ENCODE measurements at places on chromosomes 7 and 10.

GRCh38 chr7:42096681-42097561 is 140.1 kb downstream of the GLI3 start:
- DNase-seq = no peak

- no peak for DNase-seq
Measured at GRCh38 chr10:113060201-113061053, 110.4 kb downstream of the TCF7L2 start.

DNA sequence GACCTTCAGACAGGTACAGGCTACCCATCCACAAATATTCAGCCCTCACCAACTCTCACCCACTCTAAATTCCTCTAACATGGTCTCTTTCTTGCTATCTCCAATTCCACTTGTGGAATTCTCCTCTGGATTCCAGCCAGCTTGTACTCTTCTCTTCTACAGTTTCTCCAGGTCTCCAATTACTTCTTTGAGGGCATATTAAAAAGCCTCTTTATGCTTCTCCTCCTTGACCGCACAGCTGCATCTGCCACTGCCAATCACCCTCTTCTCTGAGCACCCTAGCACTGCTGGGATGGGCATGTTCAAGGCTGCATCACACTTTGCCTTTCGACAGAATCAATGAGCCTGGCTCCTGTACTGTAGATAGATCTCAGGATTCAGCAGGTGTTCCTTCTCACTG is 101.5 kb upstream of the ANKRD1 start:
- DNase-seq = no peak

DNA sequence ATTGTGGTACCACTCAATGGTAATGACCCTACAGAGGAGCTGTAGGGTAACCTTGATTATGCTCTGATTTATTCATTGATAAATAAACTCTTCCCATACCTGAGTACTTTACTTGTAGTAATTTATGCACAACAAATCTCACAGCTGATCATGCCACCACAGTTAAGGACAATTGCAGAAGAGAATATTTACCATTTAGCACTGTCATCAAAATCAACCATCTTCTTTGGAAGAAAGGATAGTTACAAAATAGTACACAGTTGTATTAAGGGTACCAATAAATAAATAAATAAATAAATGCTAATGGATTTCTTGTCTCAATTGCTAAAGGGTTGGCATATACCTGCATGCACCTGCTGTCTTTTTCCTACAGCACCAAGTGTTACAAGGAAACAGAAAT is 97.6 kb upstream of the PDE1C start:
- DNase-seq = no peak

DNA sequence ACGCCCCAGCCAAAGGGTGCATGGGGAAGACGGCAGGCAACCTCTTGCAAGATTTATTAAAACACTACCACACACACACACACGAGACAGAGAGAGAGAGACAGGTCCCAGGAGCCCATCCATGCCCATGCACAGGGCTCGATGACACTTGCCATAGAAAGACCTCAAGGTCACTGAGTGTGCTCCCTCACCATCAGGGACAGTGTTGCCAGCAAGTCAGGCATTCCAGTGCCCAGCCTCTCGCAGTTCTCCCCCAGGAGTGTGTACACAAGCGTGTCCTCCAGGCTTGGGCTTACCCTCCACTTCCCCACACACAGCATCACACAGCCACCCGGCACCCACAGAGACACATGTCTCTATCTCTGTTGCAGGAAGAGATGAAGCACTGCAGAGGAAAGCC is 46.8 kb upstream of the SLF2 start:
- DNase-seq = no peak

DNA sequence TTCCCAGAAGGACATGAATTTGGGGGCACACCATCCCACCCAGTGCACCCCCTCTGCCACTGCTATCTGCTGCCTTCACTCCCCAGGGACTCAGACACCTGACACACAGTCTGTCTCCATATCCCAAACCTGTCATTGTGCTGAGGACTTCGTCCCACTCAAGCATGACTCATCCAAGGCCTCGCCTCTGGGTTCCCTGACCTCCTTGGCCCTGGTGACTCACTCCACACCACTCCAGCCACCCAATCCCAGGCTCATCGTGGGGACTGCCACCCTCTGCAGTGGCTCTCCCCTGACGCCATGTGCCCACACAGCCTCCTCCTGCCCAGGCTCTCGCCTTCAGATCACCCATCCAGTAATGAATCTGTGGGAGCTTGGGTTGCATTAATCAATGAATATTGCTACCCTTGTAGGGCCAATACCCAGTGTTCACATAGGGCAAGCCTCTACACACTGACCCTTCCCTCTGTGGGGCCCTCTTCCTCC is 6.6 kb upstream of the INSIG1 start:
- DNase-seq = no peak

DNA sequence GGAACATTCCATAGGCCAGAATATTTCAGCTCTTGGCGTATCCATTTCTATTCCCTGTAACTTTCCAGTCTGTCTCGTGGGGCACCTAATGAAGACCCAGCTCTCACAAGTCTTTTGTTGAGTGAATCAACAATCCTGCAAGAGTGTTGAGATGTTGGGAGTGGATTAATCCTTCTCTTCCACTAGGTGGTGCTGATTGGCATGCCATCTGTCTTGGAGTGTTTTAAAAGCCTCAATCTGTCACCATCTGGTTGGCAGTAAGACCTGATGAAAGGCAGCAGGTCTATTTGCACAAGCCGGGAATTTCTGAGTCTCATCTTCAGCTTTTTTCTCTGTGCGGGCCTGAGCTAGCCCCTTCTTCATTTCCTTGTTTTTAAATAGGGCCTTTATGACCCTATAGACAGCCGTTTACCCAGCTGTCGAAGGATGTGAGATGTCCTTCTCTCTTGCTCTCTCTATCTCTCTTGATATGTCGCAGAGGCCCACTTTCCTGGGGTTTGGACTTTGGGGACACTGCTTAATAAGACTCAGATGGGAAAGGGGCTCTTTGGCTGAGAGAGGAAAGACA is 180.5 kb downstream of the ZNF365 start:
- no peak for DNase-seq

GRCh38 chr7:144407266-144407931 is 3.9 kb upstream of the NOBOX start:
- DNase-seq = no peak

GRCh38 chr10:110783509-110784107 is 88.1 kb upstream of the PDCD4 start:
- peak; percentile 43 for DNase-seq

DNA sequence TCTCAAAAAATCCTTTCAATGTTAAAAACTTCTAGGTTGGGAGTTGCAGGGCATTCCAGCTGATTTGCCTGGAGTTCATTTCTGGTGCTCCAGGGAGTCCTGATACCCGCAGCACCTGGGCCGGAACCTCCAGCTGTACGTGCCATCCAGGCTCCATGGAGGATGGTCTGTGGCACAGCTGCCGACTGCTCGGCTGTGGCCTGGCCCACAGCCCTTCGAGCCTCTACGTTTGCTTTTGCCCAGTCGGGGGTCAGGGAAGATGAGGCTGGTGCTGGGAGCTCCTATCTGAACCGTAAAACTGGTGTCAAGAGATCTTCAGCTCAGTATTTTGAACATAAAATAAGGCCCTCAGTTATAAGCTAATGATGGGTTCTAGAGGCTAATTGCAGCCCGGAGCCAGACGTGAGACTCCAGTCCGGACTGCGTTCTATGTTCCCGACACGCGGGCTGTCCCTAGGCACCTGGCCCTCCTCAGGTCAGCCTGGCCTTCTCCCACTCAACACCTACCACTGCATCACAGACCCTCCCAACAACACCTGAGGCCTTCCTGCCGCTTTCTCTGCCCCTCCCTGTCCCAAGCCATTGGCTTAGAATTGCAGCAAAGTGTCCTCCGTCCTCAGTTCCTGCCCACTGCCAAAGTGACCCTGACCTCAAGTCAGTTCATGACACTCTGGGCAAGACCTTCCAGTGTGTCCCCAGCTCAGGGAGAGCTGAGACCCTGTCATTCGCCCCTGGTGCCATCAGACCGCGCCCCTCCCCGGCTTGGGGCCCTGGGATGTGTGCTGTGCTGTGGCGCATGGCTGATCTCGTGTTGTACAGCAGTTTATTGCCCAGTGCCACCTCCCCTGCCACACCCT is 64.2 kb upstream of the DNAJB6 start:
- no peak for DNase-seq

- no peak for DNase-seq
Measured at GRCh38 chr10:132606031-132606491, 68.5 kb downstream of the INPP5A start.

DNA sequence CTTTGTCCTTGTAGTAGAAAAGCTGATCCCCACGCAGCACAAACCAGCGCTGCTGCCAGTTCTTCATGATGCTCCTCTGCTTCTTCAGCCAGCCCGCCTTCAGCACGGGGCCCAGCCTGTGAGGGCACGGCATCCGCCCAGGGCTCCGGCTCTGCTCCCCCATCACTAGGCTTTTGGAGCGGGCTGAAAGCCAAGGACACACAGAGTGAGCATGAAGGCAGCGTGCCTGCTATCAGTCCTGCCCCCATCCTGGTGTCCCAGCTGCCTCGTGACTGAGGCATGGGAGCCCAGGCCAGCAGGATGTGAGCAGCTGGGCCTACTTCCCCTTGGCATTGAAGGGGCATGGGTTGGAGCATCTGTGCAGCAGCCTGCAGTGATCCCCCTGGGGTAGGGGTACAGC is 21.9 kb downstream of the ARHGAP22 start:
- no peak for DNase-seq

DNA sequence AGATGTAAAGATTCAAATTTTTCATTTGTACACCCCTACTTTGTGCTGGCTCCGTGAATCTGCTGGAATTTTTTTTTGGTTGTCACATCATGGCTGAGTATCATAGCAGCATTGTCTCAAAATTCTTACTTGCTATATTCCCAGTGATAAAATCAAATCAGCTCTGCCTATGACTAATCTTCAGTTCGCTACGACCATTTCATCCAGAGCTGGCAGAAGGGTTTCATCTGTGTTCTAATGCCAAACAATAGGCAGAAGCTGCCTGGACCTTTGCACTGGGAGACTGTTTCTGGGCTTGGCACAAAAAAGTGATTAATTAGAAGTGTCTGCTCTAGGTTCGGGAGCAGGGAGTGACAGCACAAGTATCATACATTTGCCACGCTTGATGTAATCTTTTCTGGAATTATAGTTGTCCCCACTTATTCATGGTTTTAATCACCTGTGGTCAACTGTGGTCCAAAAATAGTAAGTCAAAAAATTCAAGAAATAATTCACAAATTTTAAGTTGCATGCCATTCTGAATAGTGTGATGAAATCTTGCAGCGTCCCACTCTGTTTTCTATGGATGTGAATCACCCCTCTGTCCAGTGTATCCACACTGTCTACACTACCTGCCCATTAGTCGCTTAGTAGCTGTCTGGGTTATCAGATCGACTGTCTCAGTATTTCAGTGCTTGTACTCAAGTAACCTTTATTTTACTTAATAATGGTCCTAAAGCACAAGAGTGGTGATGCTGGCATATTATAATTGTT is 120.5 kb upstream of the IMMP2L start:
- DNase-seq = no peak

DNA sequence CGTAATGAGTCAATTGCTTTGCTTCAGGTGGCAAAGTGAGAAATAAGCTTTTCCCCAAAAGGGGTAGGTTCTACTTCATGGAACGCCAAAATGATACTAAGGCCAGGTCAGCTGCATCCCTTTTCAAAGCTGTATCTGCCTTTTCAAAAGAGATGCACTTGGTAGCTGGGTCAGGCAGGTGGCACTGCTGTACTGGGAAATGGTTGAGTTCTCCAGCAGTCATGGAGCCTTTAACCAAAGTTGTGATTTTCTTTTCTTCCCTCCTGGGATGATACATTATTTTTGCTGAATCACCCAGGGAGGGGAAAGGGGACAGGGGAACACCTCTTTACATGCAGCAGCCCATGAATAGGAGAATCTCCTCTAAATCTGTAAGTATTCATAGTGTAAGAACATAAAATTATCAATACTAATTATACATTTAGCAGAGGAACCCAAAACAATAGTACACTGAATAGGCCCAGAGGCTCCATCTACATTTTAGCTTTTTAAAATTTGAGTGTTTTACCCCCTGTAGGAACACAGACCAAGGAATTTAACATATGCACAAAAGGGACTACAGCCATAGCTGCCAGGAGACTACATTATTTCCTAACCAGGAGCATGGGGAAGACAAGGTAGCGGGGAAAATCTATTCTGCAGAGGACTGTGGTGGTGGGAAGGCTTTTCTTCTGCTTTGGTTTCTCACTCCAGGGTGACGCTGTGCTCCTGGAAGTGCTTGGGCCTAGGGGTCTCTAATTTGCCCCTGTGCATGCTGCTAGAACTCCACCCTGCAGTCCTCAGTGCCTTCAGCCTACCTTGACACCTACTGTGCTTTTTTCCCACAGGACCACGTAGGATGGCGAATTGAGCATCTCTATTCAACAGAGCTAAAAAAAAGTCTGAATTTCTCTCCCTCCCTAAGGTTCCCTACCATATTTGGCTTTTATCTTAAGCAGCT is 6.4 kb upstream of the GPR22 start:
- no peak for DNase-seq

DNA sequence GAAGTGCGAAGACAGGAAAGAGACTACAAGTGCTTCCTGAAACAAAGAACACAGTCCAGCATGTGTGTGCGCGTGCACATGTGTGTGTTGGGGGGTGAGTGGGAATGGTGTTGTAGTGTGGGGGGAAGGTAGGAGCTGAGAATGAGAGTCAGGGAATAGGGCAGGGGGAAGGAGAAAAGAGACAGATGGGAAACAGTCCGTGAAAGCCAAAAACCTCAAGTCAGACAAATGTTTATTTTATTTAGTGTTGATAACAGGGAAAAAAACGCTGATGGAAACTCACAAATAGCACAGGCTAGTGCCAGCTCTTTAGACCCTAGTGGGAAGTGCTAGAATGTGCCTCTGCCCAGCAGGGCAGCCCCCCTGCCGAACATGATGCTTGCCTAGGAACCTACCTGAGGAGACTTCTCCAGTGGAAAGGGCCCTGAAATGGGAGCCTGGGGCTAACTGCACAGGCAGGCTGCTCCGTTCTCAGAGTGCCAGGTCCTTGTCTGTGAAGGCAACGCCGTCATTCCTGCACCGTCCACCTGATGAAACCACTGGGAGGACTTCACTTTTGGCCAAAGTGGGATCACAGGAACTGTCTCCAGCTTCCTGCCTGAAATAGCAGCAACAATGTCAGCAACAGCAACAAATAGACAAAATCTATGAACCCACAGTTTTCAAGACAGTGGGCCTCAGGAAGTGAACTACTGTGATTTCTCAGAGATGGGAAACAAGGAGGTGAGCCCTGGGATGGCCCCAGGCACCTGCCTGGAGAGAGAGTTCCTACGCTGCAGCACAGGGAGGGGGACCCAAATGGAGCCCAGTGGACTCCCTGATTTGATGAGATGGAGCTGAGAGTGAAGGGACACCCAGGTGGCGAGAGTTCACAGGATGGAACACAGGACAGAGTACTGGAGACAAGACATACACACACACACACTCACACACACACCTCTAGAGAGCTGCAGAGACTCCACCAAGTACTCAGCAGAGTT is 379.7 kb downstream of the RPS24 start:
- no peak for DNase-seq
